Activated CD8-positive, alpha-beta T cell treated with anti-CD3 and anti-CD28 coated beads, Interleukin-2, amount 10 ng/mL, durations not matched to agents 7 days and 5 days (primary cell): ENCODE measurements at places on chromosomes 4 and X.

- DNase-seq, result no peak
Measured at GRCh38 chr4:85756938-85757337, 282.0 kb downstream of the ARHGAP24 start.

DNA sequence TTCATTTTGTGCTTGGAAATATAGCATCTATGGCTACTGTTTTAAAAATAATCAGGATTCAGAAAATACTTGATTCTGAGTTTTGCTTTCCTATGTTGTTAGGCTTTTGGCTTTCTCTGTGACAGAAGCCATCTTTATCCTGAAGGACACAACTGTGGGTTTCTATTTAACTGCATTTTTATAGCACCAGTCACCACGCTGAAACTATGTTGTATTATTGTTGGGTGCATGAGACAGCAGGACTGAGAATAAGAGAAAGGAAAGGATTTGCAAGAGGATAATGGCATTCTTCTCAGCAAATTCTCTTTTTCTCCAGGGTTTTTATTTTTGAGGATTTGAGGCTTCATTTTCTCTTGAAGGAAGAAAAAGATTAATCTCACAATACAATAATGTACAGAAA lies 10.1 kb upstream of the NEUROG2 start:
- DNase-seq, result no peak

DNA sequence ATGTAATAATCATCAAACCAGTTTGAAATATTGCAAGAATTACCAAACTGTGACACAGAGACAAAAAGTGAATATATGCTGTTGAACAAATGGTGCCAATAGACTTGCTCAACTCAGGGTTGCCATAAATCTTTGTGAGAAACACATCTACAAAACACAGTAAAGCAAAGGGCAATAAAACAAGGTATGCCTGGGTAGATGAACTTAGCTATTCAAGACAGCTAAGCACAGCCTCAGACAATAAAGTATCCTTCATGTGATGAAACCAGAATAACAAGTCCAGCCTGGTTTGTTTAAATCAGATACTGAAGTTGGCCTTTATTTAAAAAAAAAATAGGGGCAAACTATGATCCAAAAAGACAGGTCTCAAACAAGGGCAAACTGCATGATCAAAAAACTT lies 19.2 kb downstream of the LAMTOR3 start:
- DNase-seq, result no peak

GRCh38 chr4:22573198-22573597 lies 57.3 kb upstream of the ADGRA3 start:
- DNase-seq, result no peak

DNA sequence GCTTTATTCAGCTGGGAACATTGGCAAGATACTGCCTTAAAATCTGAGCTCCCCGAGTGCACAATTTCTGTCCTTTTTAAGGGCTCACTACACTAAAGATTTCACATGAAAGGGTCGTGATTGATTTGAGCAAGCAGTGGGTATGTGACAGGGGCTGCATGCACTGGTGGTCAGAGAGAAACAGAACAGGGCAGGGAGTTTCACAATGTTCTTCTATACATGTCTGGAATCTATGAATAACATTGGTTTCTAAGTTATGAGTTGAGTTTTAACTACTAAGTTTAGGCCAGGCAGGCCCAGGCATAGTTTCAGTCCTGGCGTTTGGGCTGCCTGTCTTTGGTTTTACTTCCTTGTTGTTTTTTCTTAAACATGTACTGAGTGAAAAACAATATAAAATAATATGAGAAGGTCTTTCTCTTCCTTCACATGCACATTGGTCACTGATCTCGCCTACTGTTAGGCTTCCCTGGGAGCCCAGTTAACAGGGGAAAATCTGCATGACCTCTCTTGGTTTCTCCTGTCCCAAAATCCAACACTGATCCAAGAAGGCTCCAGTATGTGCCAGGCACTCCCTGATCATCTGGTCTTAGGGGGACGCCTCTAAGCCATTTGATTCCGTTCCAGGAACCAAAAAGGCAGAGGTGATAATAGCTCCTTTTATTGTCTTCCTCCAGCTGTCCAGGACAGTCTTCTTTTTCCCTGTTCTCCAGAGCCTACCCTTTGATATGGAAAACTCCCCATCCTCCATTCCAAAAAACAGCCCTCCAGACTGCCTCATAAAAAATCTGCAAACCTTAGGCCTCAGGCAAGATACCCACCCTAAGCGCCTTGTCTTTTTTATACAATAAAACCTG lies at the start of gene UGT2B17:
Gene UGT2B17 (minus strand): TSS at position 51 of the 854 bp plus-strand sequence. CDS start 7,838 bp downstream, outside the sequence.
- DNase-seq, result no peak

- no peak for DNase-seq
Measured at GRCh38 chr4:156969101-156969500, 2.5 kb downstream of the PDGFC start.

DNA sequence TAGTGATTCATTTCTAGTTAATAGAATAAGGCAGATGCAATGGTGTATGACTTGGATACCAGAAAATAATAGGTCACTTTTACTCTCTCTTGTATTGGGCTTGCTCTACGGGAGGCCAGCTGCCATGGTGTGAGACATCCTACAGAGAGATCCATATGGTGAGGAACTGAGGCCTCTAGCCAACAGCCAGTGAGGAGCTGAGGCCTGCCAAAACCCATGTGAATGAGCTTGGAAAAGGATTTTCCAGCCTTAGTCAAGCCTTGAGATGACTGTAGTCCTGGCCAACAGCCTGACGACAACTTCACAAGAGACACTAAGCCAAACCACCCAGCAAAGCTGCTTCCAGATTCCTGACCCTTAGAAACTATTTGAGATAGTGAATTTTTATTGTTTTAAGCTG lies 1300.2 kb downstream of the RAPGEF2 start:
- no peak for DNase-seq

DNA sequence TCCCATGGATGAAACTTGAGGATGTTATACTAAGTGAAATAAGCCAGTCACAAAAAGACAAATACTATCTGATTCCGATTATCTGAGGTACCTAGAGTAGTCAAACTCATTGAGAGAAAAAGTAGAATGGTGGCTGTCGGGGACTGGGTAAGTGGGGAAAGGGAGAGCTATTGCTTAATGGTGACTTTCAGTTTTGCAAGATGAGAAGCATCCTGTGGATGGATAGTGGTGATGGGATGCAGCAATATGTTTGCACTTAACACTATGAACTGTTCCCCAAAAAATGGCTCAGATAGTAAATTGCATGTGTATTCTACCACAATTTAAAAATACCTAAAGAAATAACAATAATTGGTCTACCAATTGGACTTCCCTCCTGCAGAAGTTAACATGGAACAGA lies 181.5 kb downstream of the SHROOM3 start:
- no peak for DNase-seq

DNA sequence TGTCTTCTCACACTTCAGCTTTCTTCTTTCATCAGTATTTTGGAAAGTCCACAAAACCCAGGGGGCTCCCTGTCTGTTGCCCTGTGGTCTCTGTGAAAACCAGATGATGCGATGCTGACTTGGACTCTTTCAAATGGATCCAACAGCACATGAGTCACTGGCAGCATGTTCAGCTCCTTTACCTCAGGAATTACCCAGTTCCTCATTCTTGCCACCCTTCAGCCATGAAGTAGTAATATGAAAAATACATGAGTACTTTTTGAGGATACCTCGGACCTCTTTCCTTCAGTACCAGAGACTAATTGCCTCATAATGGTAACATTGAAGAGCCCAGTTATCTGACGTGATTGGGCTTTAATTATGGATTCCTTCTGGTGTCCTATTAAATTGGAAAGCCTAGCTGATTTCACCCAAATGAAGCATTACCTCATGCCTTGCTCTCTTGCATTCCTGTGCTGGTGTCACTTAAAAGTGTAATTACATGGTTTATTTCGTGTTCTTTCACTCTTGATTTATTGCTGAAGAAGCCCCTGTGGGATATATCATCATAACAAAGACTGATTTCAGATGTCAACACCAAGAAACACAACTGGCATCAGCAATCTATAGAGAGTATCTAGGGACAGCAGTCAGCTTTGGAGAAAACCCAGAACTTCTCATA lies 63.4 kb downstream of the NFKB1 start:
- DNase-seq, result no peak

DNA sequence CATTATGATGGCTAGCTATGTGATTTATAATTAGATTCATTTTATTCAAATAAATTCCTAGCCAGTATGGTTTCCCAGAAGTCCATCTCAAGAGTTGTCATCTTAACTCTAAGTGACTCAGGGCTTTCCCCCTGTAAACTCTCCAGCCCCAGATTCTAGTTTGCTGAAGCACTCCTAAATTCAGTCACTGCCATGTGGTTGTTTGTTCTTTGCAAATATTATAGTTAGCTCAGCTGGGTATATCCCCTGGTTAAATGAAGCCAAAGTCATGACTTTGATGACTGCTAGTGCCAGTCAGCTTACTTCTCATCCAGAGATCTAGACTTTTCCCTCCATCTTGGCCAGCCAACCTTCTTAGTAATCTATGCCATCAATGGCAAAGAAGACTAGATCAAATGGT lies 126.0 kb downstream of the GRIA3 start:
- no peak for DNase-seq

- DNase-seq, result no peak
Measured at GRCh38 chrX:147217334-147217733, 402.8 kb upstream of the CXorf51A start.

GRCh38 chr4:161816958-161817357 lies 346.8 kb downstream of the FSTL5 start:
- no peak for DNase-seq

- DNase-seq, result no peak
Measured at GRCh38 chr4:53633608-53634007, 42.3 kb upstream of the LNX1 start.

- DNase-seq, result no peak
Measured at GRCh38 chr4:39626261-39626660, 12.4 kb downstream of the SMIM14 start.

DNA sequence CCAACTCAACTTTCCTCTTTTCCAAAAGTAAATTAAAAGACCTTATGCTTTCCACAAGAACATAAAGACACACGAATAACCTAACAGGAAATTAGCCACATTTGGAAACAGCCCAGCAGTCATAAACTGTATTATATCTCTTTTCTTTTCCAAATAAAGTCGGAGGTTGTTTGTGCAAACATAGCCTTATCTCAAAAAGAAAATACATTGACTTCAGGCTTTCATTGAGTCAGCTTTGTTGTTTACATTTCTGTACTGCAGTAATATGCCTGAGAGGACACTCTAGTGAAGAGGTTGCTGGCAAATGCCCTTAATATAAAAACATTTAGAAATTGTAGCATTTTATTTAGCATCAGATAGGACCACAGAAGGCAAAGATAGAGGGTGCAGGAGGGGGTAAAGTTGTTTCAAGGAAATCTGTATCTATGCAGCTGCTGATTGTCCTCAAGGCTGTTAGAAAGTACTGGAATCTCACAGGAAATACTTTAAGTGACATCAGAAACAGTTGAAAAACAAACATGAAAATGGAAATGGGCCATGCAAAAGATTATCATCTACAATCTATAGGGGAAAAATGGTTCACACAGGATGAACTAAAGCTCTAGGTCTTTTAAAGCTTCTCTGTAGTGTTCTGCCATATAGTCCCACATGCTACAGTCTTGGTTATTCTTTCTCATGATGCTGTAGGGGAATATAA lies 14.5 kb downstream of the LNX1 start:
- DNase-seq, result no peak

GRCh38 chr4:149706942-149707341 lies 108.7 kb downstream of the IQCM start:
- no peak for DNase-seq

- DNase-seq, result no peak
Measured at GRCh38 chr4:100295792-100296191, 105.5 kb upstream of the DDIT4L start.

DNA sequence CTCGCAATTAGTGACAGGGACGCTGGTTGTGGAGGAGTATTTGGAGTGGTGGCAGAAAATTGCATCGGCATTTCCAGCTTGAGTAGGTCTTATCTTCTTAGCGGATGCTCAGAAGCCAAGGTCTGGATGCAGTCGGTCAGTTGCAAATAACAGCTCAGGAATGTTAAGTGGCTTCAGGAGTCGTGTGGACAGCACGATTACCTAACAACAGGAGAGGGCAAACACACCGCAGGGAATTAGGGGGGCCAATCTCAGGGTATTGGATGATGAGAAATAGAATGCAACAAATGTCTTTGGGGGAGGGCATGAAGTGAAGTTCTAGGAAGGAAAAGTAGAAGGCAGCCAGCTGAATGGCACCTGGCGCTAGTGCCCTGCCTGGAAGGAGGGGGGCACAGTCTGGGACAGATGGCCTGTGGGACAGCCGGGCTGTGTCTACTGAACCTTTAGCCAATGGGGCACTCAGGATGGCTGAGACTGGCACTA lies 11.8 kb downstream of the RASL11B start:
- no peak for DNase-seq
